SIG-M5 (cell line): ENCODE measurements at places on chromosomes 2 and 18.

DNA sequence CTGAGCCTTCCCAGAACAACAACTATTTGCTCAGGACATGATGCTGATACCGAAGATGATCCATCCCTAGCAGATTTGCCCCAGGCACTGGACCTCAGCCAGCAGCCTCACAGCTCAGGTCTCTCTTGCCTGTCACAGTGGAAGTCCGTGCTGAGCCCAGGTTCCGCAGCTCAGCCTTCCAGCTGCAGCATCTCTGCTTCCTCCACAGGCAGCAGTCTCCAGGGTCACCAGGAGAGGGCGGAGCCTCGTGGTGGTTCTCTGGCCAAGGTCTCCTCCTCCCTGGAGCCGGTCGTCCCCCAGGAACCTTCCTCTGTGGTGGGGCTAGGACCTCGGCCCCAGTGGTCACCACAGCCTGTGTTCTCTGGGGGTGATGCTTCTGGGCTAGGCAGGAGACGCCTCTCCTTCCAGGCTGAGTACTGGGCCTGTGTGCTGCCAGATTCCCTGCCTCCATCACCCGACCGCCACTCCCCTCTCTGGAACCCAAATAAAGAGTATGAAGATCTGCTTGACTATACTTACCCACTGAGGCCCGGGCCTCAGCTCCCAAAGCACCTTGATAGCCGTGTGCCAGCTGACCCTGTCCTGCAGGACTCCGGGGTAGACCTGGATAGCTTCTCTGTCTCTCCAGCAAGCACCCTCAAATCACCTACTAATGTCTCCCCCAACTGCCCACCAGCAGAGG, 15.4 kb downstream of the CEP68 start:
- DNase-seq, result no peak

- no peak for DNase-seq
Observed at GRCh38 chr2:8333177-8333831, 348.6 kb upstream of the ID2 start.

GRCh38 chr2:45636008-45636407, 15.5 kb upstream of the PRKCE start:
- no peak for DNase-seq

DNA sequence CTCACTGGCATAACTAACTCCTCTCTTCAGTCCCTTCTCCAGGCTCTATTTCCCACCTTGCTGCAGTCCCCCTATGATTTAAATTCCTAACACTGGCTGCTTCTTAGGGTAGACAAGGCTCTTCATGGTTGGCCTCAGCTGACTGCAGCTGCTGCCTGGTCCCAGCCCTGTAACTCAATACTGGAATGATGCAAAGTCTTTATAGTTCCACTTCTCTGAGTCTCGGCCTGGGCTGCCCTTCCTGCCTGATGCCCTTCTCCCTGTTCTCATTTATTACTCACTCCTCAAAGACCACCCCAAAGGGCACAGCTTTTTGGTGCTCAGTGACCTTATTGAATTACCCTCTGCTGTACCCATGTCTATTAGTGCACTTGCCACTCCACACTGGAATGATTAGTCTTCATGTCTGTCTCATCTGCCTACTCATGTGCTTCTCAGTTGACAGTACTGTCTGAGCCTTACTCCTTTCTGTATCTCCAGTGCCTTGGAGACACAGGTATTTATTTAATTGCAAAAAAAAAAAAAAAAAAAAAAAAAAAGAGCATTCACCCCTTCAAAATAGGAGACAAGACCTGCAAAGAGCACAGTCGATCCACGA, 199.4 kb upstream of the REV1 start:
- DNase-seq, result no peak

DNA sequence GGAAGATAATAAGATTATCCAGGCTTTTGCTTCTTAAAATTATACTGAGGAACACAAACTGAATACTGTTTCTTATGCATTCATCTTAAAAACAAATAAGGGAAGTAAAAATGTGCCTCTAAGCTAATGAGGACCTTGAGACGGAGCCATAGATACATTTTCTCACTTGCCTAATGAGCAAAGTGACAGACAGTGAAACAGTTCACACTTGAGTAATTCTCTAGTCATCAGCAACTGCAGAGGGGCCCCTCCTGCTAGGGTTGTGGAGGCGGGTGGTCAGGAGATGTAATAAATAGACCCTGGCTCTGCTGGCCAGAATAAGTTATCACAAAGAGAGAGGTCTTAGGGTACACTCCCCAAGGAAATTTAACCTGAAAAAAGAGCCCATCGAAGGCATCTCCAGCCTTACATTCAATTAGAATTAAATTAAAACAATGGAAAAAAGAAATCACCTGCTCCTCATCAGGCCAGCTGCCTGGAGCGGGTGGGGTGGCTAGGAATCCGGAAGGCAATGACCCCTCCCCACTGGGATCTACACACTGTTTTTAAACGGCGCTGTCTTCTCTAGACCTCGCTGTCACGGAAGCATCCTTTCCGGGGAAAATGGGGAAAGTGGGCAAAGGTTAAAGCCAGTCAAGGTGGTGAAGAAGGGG, 32.6 kb upstream of the INSIG2 start:
- DNase-seq, result no peak

- no peak for DNase-seq
Observed at GRCh38 chr18:31403409-31403808, 26.8 kb downstream of the DSG4 start.

DNA sequence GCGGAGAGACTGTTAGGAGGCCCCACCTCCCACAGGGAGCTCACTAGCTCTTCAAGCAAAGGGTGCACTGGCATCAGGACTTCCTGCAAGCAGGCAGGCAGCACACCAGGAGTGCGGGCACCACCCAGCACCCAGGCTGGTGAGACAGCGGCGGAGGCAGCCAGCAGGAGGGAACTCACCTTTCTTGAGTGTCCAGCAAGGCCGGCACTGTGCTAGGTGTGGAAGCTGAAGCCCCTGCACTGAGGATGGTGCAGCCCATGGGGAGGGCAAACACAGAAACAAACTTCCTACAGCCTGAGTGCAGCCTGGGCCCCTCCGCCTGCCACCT, 100.7 kb upstream of the ID2 start:
- DNase-seq, result no peak

GRCh38 chr2:225074919-225075681, 32.8 kb upstream of the DOCK10 start:
- DNase-seq, result no peak

GRCh38 chr18:23498877-23499276, 4.4 kb upstream of the RMC1 start:
- peak; percentile 7 for DNase-seq

DNA sequence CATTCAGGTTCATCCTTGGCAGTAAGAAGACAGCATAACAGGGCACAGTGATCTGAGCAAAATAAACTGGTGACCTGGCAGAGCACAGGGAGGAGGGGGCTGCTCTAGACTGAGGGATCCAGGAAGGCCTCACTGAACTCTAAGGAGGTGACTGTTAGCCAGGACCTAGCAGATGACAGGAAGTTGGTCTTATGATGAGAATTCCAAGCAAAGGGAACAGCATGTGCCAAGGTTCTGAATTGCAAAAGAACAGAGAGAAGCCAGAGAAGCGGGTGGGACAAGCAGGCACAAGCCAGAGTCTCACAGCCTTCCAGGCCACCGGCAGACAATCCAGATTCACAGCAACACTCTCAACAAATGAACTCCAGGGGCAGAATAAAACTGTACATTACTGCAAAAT, 152.7 kb upstream of the PTPRM start:
- DNase-seq, result no peak

- DNase-seq, result no peak
Observed at GRCh38 chr2:168137510-168138180, 109.8 kb downstream of the STK39 start.

- DNase-seq, result no peak
Observed at GRCh38 chr2:158497486-158497885, 40.7 kb downstream of the PKP4 start.

- DNase-seq, result no peak
Observed at GRCh38 chr18:48990481-48991318, 39.9 kb upstream of the SMAD7 start.

GRCh38 chr2:100936070-100936741, 65.9 kb upstream of the RPL31 start:
- no peak for DNase-seq

GRCh38 chr2:20094142-20094755, 42.8 kb upstream of the LAPTM4A start:
- DNase-seq, result no peak

DNA sequence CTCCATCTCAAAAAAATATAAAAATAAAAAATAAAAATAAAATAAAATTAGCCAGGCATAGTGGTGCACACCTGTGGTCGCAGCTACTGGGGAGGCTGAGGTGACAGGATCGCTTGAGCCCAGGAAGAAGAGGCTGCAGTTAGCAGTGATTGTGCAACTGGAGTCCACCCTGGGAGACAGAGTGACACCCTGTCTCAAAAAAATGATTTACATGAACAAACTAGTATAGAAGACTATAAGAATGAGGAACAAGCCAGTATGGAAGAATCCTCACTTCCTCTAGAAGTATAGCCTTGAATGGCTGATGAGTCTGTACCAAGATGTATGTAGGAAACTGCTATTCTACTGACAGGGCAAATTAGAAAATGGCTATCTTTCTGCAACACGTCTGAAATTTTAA, 10.9 kb downstream of the YES1 start:
- peak; percentile 62 for DNase-seq

DNA sequence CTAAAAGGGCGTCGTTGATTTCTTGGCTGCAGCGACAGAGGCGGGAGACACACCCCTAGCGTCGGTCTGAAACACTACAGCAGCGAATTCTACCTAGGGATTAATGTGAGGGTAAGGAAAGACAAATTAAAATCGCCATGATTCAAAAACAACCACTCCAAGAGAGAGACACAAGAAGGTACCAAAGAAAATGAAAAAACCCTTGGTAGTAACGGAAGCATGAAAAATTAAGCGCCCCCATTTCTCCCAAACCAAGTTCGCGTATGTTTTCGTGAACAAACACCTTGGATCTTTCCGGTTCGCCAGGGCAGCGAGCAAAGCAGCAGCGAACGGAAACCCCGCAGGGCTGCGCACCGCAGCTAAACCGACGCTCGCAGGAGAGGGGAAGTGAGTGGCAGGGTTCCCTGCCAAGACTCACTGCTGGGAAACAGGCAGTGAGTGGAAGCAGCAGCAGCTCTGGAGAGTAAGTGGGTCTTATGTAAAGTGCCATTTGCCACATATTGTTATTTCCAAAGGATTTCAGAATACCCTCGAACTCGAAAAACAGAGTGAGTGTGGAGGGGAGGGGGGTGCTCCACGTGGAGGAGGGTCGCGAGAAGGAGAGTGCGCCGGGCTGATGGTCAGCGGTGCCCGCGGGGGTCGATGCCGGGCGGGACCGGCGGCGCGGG, 1.0 kb downstream of the PPP3R1 start:
- peak; percentile 49 for DNase-seq

GRCh38 chr2:150063931-150064548, 423.4 kb downstream of the RND3 start:
- no peak for DNase-seq

DNA sequence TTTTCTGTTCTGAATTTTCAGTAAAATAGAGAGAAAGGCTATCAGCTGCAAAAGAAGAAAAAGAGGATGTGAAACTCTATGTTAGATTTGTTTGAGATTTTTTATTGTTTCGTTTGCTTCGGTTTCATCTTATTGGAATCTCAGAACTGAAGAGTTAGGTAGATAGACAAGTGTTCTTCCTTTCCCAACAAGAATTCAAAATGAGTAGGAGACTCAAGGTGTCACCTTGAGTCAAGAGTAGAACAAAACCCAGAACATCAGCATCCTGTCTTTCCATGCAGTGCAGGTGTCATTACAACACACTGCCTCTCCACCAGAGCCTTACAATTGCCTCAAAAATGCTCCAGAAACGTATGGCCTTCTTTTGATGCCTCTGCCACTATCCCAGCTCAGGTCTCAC, 21.1 kb downstream of the NBAS start:
- no peak for DNase-seq

DNA sequence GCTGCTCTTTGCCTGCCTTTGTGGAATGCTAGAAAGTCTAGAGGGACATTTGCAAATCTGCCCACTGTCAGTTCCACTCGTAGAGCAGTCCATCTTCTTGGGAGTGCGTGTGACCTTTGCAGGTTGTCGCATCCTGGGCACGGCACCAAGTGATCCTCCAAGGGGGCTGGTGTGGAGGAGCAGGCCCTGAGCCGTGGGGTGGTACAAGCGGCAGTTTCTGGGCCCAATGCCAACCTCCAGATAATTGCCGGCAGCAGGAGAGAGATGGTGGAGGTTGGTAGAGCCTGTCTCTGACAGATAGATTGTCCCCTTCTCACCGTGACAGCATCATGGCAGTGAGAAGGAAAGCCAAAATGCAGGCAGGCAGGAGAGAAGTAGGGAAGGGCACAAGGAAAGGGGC, 150.7 kb upstream of the SLC14A2 start:
- DNase-seq, result no peak

DNA sequence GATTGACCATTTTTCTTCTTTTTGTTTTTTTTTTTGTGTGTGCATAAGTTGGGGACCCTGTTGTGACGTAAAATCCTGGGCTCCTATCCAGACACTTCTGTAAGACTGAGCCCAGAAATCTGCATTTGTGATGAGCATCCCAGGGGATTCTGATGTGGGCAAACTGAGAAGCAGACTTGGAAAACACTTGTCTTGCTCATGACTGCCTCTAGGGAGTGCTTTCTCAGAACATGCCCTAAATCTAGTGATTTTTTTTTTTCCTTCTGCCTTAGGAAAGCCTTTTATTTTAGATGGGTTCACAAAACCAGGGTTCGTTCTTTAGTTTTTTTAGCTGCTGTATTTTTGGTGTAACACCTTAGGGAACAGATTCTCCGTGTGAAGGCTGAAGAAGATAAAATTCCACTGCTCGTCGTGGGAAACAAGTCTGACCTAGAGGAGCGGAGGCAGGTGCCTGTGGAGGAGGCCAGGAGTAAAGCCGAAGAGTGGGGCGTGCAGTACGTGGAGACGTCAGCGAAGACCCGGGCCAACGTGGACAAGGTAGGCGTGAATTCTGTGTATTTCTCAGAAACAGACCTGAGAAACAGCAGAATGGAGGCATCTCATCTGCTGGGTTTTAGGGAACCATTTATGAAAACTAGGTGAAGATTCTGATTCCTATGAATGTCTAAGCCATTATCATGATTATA, 36.7 kb downstream of the RALB start:
- no peak for DNase-seq

DNA sequence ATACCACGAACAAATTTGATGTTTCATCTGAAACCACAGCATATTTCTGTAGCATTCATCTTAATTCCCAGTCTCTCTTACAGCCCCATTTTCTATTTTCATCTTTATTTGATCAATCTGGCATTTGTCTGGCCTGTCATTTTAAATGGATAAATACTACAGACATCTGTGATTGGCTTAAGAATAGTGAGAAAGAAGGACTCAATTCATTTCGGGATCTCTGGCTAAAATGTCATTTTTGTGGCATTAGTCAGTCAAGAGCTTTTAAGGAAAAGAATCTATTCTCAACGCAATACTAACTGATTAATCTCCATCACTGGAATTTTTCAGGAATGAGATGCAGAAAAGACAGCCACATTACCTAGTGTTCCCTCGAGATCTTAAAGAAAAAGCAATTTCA, 585.9 kb downstream of the IRS1 start:
- no peak for DNase-seq

GRCh38 chr2:222799262-222799918, 61.4 kb upstream of the ACSL3 start:
- DNase-seq, result no peak

DNA sequence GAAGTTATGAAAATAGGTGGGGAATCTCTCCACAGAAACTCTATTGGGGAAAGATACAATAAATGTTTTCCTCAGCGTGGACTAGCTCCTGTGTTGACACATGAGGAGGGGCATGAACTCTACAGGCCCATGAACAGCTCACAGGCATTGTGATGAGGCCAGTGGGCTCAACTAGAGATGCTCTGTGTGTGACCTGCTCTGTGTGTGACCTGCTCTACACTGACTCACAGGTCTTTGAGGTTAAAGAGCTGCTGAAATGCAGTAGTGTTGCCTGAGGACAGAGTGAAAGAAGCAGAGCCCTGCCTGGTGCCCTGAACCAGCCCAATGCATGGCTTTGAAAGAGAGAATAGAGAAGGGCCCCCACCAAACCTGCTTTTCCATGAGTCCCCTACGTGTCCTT, 117.6 kb downstream of the MCFD2 start:
- no peak for DNase-seq
